Stimulated activated memory B cell treated with anti-CD40 and anti-IgM and Interleukin-4, amounts not matched to agents 10 μg/mL and 1 μg/mL and 100 μg/mL, for 72 hours (primary cell): ENCODE measurements at places on chromosomes 6 and 20.

GRCh38 chr20:57980506-57980905, 247.9 kb downstream of the ANKRD60 start:
- peaks cover 35% of the 10 kb centered on the region for H3K27me3 ChIP-seq
- ATAC-seq = no peak
- no peak overlapping the region for H3K4me3 ChIP-seq
- H3K27ac ChIP-seq = no peak overlapping the region

DNA sequence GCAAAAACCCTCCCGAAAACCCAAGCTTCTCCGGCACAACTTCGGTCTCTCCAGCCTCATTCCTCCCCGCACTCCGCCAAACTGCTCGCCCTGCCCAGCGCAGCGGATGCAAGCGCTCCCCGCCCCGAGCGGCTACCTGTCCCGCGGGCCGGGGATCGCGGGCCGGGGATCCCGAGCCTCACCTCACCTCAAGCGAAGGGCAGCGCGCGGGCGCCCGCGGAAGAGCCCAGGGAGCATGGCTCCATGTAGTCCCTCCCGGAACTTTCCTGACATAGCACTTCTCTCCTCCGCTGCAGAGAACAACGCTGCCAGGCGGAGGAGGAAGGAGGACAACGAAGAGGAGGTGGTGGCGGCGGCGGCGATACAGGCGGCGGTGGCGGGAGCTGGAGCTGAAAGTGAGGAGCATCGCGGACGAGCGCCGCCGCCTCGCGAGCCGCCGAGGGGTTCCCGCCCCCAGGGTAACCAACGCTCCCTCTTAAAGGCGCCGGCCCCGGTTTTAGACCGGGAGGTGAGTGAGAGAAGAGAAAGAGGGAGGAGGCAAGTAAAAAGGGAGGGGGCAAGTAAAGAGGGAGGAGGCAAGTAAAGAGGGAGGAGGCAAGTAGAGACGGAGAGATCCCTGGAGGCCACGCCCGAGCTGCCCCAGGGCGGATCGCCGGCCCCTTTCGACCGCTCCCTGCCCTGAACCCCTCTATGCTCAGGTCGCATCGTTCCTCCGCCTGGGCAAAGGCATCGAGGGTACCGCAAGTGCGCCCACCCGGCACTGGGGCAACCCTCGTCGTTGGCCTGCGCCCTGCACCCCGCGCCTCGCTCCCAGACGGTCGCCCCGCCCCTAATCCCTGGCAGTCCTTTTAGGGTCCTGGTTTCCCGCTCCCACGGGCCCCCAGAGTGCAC, at the start of gene GPR63:
GPR63 (minus strand) TSS at position 397 of the 891 bp plus-strand sequence. CDS start 37,746 bp downstream, outside the sequence.
- H3K4me3 ChIP-seq = peak within 1 kb of the TSS; percentile 82
- peaks cover 14% of the 10 kb centered on the region for H3K27me3 ChIP-seq
- H3K4me1 ChIP-seq = peaks cover 23% of the 10 kb centered on the region
- peak within 1 kb of the TSS; percentile 38 for H3K27ac ChIP-seq
- ATAC-seq = peak; percentile 91
- no peaks in the 10 kb centered on the region for H3K36me3 ChIP-seq

DNA sequence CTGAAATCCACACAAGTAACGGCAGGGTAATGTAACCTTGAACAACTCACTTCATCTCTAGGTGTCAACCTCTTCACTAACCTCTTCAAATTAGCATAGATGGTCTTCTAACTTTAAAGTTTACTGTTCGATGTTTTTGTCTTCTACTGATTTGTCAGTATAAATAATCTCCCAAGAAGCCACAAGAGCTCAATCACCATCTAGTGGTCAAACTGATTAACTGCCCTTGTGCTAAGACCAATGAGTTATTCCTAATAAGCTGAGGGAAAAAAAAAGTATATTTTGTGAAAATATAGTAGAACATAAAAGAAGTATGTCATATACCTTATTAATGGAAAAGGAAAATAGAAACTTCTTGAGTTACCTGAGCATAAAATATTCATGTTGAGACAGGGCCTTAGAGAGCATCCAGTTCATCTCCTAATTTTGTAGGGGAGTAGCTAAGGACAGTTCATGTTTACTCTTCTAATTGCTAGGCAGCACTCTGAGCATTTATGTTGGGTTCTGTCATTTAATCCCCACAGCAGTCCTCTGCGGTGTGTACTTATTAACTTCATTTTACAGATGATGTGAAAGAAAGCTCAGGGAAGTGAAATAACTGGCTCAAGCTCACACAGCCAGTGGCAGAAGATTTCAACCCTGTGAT, 317.1 kb downstream of the ESR1 start:
- peaks cover 39% of the 10 kb centered on the region for H3K36me3 ChIP-seq
- H3K27me3 ChIP-seq = no peaks in the 10 kb centered on the region
- H3K4me1 ChIP-seq = no peaks in the 10 kb centered on the region
- ATAC-seq = no peak
- no peak overlapping the region for H3K27ac ChIP-seq

- no peaks in the 10 kb centered on the region for H3K27me3 ChIP-seq
- H3K4me1 ChIP-seq = peaks cover 8% of the 10 kb centered on the region
- peak; percentile 51 for ATAC-seq
- no peak overlapping the region for H3K4me3 ChIP-seq
- no peak overlapping the region for H3K27ac ChIP-seq
Measured at GRCh38 chr6:157304899-157305663, 18.2 kb downstream of the TMEM242 start.

DNA sequence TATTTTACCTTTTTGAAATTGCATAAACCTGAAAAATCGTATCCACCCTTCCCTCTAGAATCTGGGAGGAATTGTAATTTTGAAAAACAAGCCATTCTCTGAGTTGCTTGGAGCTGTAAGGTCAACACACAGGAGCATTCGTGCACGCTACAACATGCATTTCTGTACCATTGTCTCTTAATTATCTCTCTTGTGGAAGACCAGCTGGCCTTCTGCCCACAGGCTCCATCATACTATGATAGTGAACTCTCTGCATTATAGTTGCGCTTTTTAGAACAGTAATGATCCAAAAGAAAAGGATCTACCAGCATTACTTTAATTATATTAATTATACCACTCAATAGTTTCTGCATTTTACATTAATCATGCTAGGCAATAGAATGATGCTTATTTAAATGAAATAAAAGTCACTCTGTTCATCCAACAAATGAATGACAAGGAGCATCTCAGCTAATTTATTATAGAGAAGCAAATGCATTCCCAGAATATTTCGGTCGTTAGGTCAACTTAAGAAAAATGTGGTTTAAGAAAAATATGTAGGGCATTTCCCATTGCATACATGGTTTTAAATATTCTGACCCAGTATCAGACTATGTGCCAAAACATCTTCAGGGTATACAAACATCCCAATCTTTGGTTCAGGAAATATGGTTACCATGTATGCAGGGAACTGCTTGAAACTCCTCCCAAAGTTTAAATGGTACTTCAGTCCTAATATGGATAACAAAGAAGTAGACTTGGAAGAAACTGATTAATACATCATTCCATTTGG, 263.5 kb downstream of the TFAP2A start:
- H3K27ac ChIP-seq = no peak overlapping the region
- no peaks in the 10 kb centered on the region for H3K36me3 ChIP-seq
- no peaks in the 10 kb centered on the region for H3K4me1 ChIP-seq

DNA sequence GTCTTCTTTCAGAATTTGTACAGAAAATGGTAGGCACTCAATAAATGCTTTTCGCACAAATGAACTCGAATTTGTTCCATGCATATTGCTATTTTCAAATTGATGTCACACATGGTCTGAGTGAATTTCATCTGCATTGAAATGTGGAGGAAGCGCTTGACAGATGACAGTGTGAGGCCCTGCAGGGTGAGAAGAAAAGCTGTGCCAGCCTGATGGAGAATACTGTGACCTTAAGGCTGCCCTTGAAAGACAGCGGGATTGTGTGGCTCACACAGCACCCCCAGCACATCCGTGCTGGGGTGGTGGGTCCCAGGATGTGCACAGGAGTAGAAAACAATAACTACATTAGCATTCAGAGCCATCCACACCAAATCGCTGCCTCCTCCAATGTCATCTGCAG, 14.8 kb upstream of the MCHR2 start:
- H3K4me3 ChIP-seq = no peak overlapping the region
- no peak for ATAC-seq
- H3K36me3 ChIP-seq = no peaks in the 10 kb centered on the region

GRCh38 chr20:53101992-53102760, 130.0 kb downstream of the TSHZ2 start:
- ATAC-seq = no peak
- H3K36me3 ChIP-seq = no peaks in the 10 kb centered on the region
- H3K27me3 ChIP-seq = no peaks in the 10 kb centered on the region
- H3K4me1 ChIP-seq = peaks cover 10% of the 10 kb centered on the region
- H3K4me3 ChIP-seq = no peak overlapping the region

- H3K4me1 ChIP-seq = no peaks in the 10 kb centered on the region
- no peaks in the 10 kb centered on the region for H3K36me3 ChIP-seq
- no peak for ATAC-seq
- peaks cover 28% of the 10 kb centered on the region for H3K27me3 ChIP-seq
- no peak overlapping the region for H3K4me3 ChIP-seq
- H3K27ac ChIP-seq = no peak overlapping the region
Measured at GRCh38 chr20:24210356-24210755, 221.8 kb upstream of the GGTLC1 start.

DNA sequence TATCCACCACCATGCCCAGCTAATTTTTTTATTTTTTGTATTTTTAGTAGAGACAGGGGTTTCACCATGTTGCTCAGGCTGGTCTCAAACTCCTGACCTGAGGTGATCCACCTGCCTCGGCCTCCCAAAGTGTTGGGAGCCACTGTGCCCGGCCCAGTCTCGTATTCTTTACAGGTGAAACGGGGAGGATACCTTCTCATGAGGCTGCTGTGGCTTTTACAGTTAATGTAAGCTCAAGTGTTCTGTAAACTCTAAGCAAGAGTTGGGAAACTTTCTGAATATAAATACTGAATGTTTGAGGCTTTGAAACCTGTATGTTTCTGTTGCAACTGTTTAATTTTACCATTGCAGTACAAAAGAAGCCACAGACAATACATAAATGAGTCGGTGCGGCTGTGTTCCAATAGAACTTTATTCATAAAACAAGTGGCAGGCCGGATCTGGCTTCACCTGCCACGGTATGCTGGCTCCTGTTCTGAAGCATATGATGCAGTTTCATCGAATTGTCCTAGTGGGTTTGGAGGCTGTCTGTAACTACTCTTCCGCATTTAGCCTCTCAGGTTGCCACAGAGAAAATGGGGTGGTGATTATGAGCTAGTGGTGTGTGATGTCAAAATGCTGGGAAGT, 192.5 kb upstream of the ZFP64 start:
- no peaks in the 10 kb centered on the region for H3K4me1 ChIP-seq
- peaks cover 27% of the 10 kb centered on the region for H3K27me3 ChIP-seq
- H3K36me3 ChIP-seq = no peaks in the 10 kb centered on the region
- no peak overlapping the region for H3K27ac ChIP-seq
- H3K4me3 ChIP-seq = no peak overlapping the region

GRCh38 chr6:24412294-24412693, 9.6 kb downstream of the MRS2 start:
- H3K4me3 ChIP-seq = no peak overlapping the region
- no peak overlapping the region for H3K27ac ChIP-seq
- ATAC-seq = no peak

DNA sequence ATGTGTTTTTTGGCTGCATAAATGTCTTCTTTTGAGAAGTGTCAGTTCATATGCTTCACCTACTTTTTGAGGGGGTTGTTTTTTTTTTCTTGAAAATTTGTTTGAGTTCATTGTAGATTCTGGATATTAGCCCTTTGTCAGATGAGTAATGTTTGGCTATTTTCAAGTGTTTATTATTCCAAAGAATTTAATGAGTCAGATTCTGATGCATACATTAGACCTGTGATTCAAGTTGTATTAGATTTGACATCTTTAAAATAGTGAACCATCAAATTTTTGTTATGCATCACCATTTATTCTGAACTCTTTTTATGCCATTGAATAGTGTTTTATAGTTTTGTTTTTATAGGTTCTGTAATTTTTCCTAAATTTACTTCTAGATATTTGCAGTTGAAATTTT, 319.3 kb downstream of the PKHD1 start:
- no peaks in the 10 kb centered on the region for H3K4me1 ChIP-seq
- H3K27ac ChIP-seq = no peak overlapping the region
- no peaks in the 10 kb centered on the region for H3K36me3 ChIP-seq

GRCh38 chr6:96032661-96033060, 16.9 kb downstream of the FUT9 start:
- ATAC-seq = no peak
- no peak overlapping the region for H3K4me3 ChIP-seq
- H3K4me1 ChIP-seq = no peaks in the 10 kb centered on the region
- no peak overlapping the region for H3K27ac ChIP-seq
- no peaks in the 10 kb centered on the region for H3K36me3 ChIP-seq

DNA sequence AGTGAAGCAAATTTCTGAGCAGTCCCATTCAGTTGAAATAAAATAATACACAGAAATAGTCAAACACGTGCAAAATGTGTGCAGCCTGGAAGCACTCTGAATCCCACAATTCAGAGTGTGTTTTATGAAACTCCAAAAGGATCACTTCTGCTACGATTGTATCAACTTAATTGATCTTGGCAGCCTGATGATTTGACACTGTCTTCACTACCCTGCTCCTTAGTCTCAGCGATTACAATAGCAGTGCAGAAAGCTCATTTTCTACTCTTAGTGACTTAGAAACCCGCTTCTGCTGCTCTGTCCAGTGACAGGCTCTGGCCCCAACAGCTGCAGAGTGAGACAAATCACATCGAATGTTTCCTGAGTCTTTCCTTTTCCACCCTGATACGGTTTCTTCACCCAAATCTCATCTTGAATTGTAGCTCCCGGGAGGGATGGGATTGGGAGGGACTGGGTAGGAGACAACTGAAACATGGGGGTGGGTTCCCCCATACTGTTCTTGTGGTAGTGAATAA, 16.2 kb upstream of the EMILIN3 start:
- no peaks in the 10 kb centered on the region for H3K36me3 ChIP-seq
- peaks cover 51% of the 10 kb centered on the region for H3K27me3 ChIP-seq
- H3K27ac ChIP-seq = no peak overlapping the region

GRCh38 chr20:46978951-46979491, 84.4 kb downstream of the EYA2 start:
- H3K36me3 ChIP-seq = peaks cover 4% of the 10 kb centered on the region
- no peak overlapping the region for H3K4me3 ChIP-seq
- no peak overlapping the region for H3K27ac ChIP-seq
- peak; percentile 34 for ATAC-seq

DNA sequence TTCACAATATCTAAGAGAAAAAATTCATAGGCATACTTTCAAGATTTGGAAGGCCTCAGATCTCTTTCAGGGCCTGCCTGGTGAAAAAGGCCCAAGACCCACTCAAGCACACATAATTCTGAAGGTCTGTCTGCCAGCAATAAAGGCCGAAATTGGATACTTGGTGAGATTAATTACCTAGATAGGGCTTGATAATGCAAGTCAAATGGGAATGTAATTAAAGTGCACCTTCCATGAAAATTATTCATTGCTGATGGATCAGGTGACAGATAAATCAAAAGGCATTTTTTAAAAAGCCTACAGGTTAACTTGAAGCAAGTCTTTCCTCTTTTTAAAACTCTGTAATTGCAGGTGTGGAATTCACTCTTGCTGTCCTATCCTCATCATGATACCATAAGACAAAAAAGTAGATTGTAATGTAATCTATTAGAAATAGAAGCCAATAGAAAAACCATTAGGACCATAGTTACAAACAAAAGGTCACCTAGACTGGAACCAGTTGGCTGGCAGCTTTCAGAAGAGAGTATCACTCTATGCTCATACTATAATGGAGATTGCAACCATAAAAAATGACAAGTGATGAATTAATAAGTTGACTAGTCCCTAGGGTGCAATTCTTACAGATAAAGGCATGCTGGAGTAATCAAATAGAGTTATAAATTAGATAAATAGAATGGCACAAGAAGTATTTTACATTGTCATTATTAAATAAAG, 77.3 kb downstream of the EPHA7 start:
- no peaks in the 10 kb centered on the region for H3K36me3 ChIP-seq
- H3K27me3 ChIP-seq = no peaks in the 10 kb centered on the region
- H3K4me1 ChIP-seq = no peaks in the 10 kb centered on the region
- H3K27ac ChIP-seq = no peak overlapping the region
- no peak overlapping the region for H3K4me3 ChIP-seq
